ENCODE measurements at places on chromosomes 5 and 9.

- DNase-seq = no peak
Observed at GRCh38 chr9:8486095-8486494, 686.5 kb upstream of the DMAC1 start.

DNA sequence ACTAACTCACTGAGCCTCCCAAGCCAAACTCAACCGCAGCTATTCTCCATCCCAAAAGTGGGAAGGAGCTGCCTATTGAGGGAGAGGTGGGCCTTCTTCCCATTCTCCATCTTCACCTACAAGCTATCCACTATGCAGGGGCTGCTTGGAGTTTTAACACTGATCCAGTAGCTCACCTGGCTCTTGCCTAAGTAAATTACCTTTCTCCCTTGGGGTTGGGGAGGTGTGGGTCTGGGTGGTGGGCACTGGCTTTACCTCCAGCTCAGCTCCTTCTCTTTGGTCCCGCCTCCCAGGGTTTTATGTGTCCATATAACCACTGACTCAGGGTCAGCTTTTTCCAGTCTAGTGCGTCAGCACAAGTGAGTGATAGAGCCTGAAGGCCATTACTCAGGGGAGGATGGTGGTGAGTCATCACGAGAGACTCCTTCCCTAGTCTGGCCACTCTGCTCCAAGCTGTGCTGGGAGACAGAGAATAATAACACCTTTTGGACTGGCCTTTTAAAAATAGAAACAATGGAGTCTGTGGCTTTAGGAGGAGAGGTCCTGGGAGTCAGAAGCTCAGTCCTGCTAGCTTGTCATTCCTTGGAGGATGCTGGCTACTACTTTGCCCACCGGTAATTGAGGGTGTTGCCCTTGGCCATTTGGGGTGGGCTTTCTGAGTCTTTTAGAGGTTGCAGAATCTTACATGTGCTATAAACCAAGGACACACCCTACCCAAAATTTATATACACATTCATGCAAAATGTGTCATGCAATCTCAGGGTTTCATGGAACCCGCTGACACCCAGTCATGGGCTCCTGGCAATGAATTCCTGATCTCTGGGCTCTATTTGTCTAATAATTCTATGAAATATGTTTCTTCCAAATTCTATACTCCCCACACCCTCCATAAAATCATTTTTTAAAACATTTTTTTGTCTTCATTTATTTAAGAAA, 35.6 kb upstream of the ATP6V1G1 start:
- no peak for DNase-seq

DNA sequence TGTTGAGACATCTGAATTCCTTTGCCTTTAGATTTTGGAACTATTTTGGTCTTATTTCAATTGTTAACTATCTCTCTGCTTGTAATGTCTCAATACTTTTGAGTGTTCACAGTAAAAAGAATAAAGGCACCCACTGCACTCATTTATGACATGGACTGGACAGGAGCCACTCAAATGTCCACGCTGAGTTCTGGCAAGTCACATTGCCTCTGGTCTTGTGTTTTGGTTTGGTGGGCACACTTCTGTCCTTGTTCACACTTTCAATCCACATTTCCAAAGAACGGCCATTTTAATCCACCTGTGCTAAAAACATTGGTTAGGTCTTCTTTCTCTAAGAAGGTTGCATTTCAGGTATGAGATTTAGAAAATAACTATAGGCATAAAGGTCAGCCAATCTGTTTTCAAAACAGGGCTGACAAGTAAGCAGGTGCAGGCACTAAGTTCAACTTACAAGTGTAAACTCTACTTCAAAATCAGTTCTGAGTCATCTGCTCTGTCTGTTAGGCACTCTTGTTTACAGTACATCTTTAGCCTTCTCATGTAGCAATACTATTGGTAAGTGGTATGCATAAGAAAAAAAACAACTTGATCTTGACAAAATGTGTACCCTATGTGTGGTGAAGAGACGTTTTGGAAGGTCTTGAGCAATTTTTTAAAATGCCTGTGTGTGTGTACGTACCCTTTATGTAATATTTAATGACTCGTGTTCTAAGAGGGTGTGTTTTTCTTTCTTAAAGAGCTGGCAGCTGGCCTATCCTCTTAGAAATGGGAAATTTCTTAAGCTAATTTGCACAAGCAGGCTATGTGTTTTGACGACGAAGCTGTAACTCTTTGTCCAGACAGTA, 31.5 kb upstream of the ZFAND5 start:
- DNase-seq = no peak

GRCh38 chr9:128714586-128715435, 9.1 kb downstream of the ZDHHC12 start:
- no peak for DNase-seq

DNA sequence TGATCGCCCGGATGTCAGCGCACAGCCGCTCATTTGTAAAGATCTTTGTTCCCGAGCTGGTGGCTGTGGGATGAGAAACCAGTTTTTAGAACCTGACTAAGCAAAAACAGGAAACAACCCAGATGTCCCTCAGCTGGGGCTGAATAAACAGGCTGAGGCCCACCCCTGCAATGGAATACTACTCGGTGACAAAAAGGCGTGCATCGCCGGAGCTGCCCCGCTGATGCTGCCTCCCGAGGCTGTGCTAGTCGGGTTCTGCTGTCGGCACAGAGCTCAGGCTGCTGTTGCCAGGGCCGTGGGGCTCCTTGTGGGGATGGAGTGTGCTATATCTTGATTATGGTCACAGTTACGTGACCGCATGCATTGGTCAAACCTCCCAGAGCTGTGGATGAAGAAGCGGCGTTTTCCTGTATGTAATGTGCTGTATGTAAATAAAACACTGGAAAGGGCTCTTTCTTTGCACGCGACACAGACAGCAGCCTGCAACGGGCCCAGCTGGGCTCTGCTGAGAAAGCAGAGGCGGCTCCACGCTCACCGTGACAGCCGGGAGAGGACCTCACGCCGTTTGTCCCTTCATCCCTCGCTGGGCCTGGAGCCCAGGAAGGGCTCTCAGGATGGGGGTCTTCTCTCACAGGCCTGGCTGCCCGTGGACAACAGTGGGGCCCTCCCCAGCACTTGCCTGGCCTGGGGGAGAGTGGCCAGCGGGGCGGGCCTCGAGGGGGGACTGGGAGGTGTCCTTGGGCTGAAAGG, 51.5 kb upstream of the RNU6ATAC start:
- DNase-seq = no peak

DNA sequence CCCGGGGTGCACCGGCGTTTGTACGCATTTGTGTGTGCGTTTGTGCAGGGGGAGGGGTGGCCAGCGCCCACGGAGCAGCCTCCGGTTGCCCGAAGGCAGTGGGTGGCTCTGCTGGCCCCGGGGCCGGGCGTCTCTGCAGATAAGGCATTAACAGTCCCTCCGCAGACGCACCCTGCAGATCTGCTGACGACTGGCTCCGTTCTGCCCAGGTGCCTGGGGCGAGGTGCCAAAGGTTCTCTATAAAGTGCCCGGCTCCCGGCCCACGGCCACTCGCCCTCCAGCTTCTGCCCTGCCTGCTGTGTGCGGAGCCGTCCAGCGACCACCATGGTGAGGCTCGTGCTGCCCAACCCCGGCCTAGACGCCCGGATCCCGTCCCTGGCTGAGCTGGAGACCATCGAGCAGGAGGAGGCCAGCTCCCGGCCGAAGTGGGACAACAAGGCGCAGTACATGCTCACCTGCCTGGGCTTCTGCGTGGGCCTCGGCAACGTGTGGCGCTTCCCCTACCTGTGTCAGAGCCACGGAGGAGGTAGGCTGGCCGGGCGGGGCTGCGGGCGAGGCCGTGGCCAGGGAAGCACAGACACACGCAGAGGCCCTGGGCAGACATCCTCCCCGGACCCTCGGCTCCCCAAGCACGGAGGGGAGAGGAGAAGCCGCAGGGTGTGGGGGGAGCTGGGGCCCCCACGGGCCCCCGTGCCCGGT, at the start of gene SLC6A19:
SLC6A19 (plus strand) TSS at position 269 of the 699 bp plus-strand sequence; CDS start at position 325, 56 bp downstream.
- DNase-seq = no peak

- no peak for DNase-seq
Observed at GRCh38 chr5:57041570-57041969, 89.6 kb upstream of the MIER3 start.

- DNase-seq = no peak
Observed at GRCh38 chr5:31062902-31063580, 130.4 kb upstream of the CDH6 start.

- no peak for DNase-seq
Observed at GRCh38 chr5:4258170-4258569, 662.5 kb downstream of the IRX1 start.

DNA sequence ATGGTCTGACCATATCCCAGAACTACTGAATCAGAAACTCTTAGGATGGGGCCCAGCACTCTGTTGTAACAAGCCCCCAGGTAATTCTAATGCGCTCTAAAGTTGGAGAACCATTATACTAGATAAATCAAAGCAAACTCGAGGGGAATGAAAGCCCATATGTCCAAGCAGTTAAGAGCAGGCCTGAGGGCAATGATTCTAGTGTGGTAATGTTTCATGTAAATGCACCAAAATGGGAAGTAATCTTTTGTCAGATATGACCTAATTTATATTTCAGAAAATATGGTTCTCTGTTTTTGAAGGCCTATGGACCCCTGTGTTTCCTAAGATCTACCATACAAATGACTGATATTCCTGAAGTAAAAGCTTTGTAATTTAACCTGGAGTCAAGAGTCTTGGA, 108.0 kb upstream of the PTGER4 start:
- no peak for DNase-seq

DNA sequence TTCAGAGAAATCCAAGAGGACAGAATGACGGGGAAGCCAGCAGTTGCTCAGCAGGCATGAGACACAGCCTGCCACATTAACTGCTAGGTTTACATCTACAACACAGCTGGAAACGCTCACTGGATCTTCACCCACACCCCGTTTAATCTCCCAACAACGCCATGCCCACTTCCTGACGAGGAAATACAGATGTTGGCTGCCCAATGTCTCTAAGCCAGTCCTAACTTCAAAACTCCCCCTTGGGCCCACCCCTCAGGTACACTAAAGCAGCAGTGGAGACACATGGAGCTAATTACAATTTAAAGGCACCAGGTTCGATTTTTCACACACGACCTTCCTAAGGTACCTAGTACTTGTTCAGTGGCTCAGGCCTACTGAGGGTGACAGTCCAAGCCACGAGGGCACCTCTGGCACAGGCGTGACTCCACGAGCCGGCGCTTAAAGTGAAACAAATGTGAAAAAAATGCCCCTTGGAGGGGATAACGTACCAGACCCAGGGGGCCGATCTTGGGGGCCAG, 904 bp downstream of the RPL12 start:
- DNase-seq = no peak

DNA sequence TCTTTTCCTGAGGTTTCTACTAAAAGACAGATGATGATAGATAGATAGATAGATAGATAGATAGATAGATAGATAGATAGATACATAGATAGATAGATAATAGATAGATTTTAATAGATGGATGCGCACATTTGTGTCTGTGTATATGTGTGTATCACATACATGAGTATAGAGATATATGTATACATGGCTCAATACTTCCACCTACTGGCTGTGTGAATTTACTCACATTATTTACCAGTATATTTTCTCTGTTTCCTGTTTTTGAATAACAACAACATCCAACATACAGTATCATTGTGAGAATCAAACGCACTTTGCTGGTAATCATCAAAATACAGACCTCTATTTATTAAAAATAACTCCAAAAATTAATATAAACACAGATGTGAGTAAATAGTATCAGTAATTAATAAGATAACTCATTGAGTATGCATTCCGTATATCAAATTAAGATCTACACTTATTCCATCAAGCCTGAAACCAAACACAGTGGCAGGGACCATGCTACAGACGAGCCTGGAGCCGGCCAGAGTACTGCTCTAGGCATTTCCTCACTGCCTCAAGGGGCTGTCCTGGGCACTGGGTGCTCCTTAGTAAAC, 338.0 kb downstream of the SEMA5A start:
- DNase-seq = no peak

DNA sequence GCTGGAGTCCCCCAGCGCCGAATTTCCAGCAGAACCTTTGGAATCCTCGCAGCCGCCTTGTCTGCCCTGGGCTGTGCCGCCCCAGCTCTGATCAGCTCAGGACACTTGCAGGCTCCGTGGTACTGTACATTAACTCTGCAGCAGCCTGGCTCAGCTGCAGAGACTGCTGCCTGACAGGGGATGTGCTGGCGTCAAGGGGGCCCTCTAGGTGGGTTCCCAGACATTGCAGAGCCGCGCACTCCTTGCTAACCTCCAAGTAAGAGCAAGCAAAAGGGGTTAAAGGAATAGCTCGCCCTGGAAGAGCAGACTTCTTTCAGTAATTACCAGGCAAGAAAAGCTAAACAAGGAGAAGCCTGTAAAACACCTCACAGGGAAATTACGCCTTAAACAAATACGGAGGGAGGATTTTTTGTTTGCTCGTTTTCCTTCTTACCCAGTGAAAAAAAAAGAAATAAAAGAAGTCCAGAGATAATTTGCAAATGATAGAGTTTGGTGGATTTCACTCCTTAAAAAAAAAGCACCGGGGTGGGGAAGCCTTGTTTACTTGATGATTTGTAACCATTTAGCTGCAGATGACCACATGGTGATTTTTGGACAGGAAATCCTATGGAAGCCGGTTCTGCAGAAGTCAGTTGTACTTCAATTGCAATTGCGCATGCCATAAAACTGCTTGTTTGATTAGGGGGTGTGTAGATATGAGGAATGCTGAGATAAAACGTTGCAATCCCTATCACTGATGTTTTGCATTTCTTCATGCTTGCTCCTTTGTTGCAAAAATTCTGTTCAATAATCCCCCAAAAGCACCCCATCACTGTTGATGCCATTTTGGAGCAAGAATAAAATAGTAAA, 305.8 kb downstream of the PDE4D start:
- no peak for DNase-seq

DNA sequence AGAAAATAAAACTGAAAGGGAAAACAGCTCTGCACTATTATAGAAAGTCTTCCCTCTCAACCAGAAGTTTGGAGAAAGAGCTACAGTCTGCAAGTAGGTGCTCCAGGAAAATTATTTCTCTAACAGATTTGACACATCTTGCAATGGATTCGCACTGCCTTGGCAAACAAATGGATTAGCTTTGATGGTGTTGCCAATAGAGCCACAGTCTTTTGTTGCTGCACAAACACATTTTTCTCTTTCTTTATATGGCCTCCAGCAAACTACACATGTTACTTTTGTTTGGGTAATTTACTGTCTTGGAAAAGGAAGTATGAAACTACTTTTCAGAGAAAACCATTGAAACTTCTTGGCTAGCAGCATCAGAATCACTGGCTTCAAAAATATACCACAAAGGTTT, 523.1 kb downstream of the EFNA5 start:
- DNase-seq = no peak

DNA sequence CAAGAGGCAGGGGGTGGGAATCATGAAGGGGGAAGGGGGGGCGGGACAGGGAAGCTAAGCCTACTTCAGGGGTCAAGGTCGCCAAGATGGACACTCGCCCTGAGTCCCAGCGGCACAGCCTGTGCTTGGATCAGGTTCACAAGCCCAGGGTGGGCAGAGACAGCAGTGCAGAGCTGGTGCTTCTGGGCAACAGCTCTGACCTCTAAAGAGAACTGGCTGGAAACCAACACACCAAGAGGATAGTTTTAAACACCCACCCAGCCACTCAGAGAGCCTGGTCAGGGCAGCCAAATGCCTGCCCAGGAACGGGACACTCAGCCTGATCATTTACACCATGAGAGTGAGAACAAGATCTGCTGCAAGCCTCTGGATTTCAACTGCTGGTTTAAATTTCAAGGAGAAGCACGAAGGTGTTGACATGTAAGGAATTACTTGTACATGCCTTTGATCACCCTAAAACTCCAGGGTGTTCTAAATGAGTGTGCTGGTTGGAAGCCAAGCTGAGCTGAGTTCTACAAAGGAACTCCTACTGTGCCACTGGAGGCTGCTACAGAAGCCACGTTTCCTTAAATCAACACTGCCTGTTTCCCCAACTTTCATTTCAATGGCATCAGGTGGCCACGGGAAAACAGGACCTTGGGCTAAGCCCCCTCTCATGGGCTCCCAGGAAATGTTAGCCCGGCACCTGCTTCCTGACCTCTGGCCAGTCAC, 91.5 kb downstream of the TTLL11 start:
- DNase-seq = no peak

Measured in stimulated activated naive CD8-positive, alpha-beta T cell treated with anti-CD3 and anti-CD28 coated beads, Interleukin-15, Interleukin-2, amounts not matched to agents 100 U/mL and 50 U/mL, for 24 hours (primary cell).